Activated naive CD4-positive, alpha-beta T cell treated with anti-CD3 and anti-CD28 coated beads, Interleukin-2, amount 50 U/mL, for 72 hours (primary cell): ENCODE measurements at places on chromosomes 13 and 19. TPM values are rescaled to one million over a fixed set of nuclear protein-coding genes. Genes with fewer than 3 reads are reported as not detected.

Gene ATP12A
- not detected for total RNA-seq

Gene ELOF1
- total RNA-seq: 64.1 TPM

Gene AXL
- total RNA-seq: 0.74 TPM

Gene TRAPPC2B
- 3.8 TPM for total RNA-seq

Gene OR7C1
- not detected for total RNA-seq

Gene KCNRG
- 0.31 TPM for total RNA-seq

Gene VAV1
- total RNA-seq: 81.5 TPM

Gene ZNF547
- 0.61 TPM for total RNA-seq

Gene LIM2
- 1.2 TPM for total RNA-seq

Gene TNFSF9
- total RNA-seq: 0.43 TPM

Gene CPB2
- total RNA-seq: not detected

Gene AKT2
- 214 TPM for total RNA-seq

Gene KCNK6
- 10.7 TPM for total RNA-seq

Gene CASP14
- not detected for total RNA-seq

Gene HSPB6
- total RNA-seq: 0.32 TPM

Gene UNC13A
- 0.04 TPM for total RNA-seq

DNA sequence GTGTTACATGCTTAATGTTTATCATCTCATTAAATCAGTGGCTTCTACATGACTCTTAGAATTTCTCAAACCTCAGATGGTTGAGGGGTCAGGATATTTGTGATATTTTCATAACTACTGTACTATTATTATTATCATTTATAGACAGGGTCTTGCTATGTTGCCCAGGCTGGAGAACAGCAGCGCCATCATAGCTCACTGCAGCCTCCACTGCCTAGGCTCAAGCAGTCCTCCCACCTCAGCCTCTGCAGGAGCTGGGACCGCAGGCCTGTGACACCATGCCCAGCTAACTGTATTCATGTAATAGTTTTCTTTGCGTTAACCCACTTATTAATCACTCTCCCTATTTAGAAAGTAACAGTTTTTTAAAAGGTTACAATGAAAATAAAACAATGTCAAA, 9.5 kb downstream of the IER2 start:
- DNase-seq: no peak

GRCh38 chr19:45059258-45059965, 16.9 kb downstream of the ZNF296 start:
- peak; percentile 89 for DNase-seq

DNA sequence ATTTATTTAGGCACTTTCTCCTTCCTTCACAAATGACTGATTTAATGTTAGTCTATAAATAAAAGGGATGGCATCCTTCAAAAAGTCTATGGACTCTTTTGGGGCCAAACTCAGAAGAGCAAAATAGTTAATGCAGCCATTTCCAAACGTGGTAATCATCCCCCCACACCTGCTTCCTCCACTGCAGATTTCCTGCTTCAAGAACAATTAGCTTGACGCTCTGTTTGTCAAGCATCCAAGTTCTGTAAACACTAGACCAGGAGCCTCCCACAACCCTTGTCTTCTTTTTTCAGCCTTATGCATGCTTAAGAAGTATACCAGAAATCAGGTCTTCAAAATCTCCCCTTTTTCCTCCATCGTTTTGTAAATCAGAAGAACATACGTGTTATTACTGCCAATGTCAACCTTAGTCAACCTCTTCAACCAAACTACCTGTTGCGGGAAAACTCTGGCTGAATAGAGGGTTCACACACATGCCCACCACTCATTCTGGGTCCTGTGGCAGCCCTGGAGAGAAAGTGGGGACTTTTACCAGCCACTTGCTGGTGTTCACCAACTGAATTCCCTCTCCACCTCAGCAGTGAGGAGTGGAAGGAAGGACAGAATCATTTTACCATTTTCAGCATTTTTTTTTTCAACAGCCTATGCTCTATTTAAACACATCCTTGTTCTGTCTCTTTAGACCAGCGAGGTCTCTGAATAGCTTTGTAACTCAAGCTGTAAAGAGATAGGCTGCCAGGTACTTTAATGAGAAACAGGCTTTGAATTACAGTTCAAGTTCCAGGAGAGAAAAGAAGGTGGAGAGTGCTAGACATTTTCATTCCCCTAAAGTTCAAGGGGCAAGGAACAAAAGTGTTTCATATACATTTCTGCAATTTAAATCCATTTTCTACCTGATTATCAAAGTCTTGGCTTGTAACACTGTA, 39.1 kb downstream of the EFNB2 start:
- no peak for DNase-seq

DNA sequence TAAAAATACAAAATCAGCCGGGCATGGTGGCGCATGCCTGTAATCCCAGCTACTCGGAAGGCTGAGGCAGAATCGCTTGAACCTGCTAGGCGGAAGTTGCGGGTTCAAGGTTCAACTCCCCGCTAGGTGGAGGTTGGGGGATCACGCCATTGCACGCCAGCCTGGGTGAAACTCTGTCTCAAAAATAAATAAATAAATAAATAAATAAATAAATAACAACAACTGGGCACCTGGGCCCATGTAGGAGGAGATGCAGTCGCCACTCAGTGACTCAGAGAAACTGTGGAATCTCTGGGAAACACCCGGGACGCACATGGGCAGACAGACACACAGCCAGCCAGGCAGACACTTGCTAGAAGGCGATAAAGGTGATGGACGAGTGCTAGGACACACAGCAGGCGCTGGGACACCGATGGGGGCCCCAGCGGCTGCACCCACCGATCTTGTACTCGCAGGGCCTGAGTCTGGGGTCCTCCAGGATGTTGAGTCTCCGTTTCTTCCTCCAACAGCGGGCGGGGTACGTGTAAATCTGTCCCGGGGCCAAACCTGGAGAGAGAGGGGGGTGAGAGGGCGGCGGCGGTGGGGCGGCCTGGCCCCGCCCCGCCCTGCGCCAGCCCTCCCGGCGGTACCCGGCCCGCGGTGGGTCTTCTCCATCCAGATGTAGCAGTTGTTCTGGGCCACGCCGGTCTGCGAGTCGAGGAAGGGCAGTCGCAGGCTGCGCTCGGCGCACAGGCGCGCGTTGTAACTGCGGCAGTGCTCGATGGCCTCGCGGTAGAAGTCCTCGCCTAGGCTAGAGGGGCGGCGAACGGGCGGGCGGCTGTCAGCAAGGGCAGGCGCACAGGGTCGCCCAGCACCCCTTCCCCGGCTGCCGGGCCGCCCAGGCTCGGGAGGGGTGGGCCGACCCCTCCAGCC, 1.8 kb downstream of the DPF1 start:
- no peak for DNase-seq

GRCh38 chr19:2837430-2837829, 3.8 kb upstream of the ZNF555 start:
- no peak for DNase-seq

DNA sequence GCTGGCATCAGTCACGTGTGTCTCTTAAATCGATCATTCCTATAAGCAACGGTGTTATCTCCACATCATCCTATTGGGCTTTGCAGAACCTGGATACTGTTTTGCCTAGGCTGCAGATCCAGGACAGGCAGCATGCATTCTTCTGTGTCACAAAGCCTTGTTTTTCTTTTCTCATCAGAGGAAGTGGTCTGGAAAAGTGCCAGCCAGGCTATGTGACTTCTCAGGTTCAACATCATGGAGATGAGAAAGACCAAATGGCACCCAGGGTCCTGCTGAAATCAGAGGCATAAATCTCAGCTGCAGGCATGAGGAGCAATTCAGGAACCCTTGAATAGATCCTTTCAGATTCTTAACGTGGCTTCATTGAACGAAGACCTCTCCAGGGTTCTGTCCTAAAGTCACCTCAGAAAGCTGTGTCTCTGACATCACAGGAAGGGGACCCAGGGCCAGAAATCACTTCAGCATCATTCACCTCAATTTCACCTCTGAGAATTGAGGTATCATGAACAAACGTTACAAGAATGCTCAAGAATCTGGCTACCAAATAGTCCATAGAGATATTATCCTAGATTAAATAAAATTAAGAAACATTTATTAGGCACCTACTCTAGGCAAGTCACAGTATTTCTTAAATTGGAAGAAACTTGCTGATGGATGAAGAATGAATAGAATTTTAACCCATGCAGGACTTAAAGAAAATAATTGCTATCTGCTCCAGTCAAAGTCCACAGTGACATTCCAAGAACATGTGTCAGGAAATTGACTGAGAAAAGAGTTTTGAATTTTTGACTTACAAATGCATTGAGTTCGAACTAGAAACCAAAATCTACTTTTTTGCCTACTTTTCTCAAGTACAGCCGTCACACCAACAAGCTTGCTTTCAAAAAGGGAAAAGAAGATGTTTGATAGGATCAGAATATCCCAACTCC, 124.1 kb downstream of the COG6 start:
- DNase-seq: peak; percentile 42

DNA sequence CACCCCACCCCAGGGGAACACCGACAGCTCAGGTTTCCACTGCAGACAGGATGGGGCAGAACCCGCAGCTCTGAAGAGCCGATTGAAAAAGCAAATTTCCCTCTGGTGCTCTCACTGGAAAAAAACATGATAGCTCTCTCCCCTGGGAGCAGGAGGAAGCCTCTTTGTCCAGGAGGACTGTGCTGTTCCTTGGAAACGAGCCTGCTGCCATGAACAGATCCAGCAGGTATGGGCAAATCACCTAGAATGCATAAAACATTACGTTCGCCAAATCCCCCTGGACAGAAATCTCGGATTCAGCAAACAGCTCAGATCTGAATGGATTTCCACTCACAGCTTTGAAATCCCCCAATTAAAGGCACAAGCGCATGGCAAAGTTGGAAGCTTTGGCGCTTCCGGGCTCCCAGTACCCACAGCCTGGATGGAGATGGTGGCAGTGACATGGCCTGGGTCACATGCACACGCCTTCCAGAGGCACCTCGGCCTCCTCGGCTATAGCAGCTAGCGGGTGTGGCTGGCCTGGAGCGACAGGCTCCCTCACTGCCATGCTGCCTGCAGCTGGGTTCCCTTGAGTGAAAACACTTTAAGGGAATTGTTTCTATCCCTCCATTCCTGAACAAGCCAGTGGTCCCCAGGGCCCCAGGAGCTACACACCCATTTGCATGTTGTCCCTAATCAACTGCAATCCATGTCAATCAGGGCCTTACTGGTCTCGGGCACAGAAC, 59.1 kb downstream of the CEBPG start:
- no peak for DNase-seq

GRCh38 chr19:17460372-17461230, at the start of gene NXNL1:
NXNL1 (minus strand) TSS chr19:17460926; CDS start chr19:17460869, 57 bp downstream.
- no peak for DNase-seq

- DNase-seq: no peak
Measured at GRCh38 chr19:17772172-17772571, 20.9 kb downstream of the FCHO1 start.

DNA sequence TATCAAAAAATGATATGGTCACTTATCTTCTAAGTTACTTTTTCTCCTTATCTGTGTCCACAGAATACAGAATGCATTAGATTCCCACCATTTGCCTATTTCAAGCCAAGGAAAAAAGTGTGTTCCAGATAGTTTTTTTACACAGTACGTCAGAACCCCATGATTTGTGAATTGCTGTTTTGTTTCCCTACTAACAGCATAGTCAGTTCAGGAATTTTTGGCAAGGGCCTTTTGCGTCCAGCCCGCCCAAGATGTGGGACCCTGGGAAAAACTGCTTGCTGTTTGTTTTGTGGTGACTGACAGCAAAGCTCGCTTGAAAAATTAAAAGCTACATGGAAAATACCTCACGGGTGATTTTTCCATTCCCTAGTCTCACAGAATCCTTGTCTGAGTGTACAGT, 20.4 kb upstream of the FAM216B start:
- no peak for DNase-seq

- DNase-seq: no peak
Measured at GRCh38 chr13:55705526-55705925, 1435.2 kb upstream of the PRR20A start.

- no peak for DNase-seq
Measured at GRCh38 chr13:77033717-77034302, 6.9 kb upstream of the FBXL3 start.

- DNase-seq: no peak
Measured at GRCh38 chr19:2603334-2603733, 99.2 kb downstream of the GNG7 start.

DNA sequence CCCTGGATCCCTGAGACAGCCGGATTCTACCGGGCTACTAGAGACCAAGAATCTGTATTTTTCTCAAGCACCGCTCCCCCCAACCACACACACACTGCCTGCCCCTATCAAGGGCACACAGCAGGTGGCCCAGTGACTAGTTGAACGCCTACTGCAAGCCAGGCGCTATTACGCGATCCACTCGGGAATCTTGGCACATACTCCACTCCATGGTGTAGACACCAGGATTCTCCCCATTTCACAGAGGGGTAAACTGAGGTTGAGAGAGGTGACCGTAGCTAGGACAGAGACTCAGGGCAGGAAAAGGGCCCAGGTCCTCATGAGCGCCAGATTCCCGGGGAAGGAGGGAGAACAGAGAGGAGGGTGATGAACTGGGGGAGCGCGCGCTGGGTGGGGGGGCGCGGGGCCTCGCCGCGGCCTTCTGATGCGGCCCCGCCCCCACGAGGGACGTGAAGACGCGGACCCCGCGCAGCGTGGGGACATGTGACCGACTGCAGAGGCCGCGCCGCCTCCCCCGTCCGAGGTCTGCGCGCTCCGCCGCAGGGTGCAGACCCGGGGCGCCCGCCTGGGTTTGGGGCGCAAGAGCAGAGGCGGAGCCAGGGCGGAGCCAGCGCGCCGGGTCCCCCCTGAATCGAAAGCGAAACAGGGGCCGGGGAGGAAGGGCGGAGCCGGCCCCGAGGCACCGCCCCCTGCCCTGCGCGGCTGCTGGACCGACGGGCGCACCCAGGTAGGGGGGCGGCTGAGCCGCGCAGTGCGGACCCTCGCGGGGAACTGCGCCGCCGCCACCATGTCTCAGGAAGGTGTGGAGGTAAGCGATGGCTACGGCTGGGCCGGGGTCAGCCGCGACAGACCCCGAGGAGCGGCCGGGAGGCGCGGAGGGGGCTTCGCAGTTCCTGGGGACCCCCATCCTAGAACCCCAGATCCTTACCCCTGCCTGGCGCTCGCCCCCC, at the start of gene SHFL:
Gene SHFL (plus strand): TSS at position 677 of the 950 bp plus-strand sequence. CDS start 111 bp downstream, at position 788.
- DNase-seq: peak; percentile 83

- no peak for DNase-seq
Measured at GRCh38 chr13:81058211-81058915, 717.4 kb upstream of the SPRY2 start.

GRCh38 chr19:2625434-2625833, 77.1 kb downstream of the GNG7 start:
- no peak for DNase-seq

GRCh38 chr19:4768934-4769777, 22.4 kb upstream of the FEM1A start:
- peak; percentile 93 for DNase-seq

GRCh38 chr19:4506449-4507149, 11.7 kb downstream of the PLIN4 start:
- DNase-seq: no peak

- DNase-seq: no peak
Measured at GRCh38 chr13:30665638-30666037, 47.9 kb downstream of the USPL1 start.

DNA sequence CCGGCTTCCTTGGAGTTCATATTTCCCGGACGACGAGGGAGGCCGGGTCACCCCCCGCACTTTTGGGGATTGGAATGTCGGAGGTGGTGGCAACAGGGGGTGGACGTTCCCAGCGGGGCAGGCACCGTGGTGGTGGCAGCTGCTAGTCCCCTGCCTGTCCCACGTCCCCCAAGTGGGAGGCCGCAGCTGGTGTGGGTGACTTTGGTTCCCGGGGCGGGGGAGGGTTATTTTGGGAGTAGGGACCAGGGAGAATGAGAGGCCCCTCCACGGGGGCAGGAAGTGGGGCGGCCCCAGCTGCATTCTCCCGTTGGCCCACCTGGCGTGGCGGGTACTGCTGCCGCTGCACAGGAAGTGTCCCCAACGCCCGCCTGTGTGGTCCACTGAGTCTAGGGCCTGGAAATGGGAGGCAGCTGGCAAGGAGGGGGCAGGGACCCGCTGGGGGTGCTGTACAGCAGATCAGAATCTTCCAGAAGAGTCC, 11.1 kb upstream of the PLIN3 start:
- DNase-seq: no peak
